ENCODE measurements at places on chromosomes 13 and 19. TPM values are rescaled to one million over a fixed set of nuclear protein-coding genes. Genes with fewer than 3 reads are reported as not detected.

GRCh38 chr13:91704398-91704797, 306.0 kb downstream of the GPC5 start:
- no peak for DNase-seq

GRCh38 chr13:111886217-111886945, 180.6 kb upstream of the SOX1 start:
- no peak for DNase-seq

The CEACAM21 gene
- 75.5 TPM for total RNA-seq

The CD33 gene
- 7.7 TPM for total RNA-seq

- DNase-seq: no peak
These were observed 50.7 kb upstream of the SERP2 start for GRCh38 chr13:44322928-44323327.

DNA sequence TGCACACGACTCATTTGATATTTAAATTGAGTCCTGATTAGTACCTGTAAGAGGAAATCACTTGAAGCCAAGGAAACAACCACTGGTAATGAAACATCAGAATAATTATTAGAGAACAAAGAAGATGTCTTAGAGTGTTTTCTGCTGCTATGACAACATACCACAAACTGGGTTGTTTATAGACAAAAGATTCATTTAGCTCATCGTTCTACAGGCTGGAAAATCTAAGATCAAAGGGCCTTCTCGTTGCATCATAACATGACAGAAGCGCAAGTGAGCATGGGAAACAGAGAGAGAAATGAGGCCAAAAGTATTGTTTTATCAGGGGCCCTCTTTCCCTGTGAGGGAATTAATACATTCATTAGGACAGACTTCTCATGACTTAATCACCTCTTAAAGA, 1024.0 kb upstream of the PCDH9 start:
- DNase-seq: no peak

DNA sequence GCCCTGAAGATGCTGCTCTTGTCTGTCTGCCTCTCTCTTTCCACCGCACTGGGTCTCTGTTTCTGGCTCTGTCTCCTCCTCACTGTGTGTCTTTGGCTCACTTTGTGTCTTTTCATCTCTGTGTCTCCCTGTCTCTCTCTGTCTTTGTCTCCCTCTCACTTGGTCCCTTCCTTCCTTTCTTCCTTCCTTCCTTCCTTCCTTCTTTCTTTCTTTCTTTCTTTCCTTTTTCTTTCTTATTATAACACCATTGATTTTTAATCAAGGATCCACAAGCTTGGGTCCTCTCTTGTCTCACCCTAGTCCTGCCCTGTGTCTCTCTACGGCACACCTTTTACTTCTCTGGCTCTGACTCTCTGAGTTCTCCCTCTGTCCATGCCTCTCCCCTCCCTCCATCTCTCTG, 14.3 kb downstream of the CD177 start:
- no peak for DNase-seq

The ZNF560 gene
- total RNA-seq: 0.33 TPM

DNA sequence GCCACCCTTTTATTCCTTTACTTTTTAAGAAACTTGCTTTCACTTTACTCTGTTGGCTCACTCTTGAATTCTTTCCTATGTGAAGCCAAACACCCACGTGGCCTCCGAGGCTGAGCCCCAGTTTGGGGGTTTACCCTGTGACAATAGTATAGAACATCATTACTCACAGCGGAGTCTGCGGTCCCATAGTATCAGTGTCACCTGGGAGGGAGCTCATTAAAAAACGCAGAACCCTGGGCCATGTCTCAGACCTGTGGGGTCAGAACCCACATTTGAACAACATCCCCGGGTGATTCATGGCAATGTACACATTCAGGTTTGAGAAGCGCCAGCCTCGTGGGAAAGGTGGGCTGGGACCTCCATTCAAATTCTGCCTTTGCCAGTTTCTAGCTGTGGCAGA, 36.0 kb upstream of the UBL3 start:
- DNase-seq: no peak

- DNase-seq: no peak
These were observed 137.9 kb downstream of the KATNAL1 start for GRCh38 chr13:30169442-30169841.

The SELENOV gene
- total RNA-seq: not detected

The F2RL3 gene
- total RNA-seq: 0.17 TPM

The CIRBP gene
- total RNA-seq: 327 TPM

The SOX1 gene
- not detected for total RNA-seq

The ADM5 gene
- 4.3 TPM for total RNA-seq

GRCh38 chr19:19306191-19306590, 14.1 kb downstream of the SUGP1 start:
- DNase-seq: no peak

DNA sequence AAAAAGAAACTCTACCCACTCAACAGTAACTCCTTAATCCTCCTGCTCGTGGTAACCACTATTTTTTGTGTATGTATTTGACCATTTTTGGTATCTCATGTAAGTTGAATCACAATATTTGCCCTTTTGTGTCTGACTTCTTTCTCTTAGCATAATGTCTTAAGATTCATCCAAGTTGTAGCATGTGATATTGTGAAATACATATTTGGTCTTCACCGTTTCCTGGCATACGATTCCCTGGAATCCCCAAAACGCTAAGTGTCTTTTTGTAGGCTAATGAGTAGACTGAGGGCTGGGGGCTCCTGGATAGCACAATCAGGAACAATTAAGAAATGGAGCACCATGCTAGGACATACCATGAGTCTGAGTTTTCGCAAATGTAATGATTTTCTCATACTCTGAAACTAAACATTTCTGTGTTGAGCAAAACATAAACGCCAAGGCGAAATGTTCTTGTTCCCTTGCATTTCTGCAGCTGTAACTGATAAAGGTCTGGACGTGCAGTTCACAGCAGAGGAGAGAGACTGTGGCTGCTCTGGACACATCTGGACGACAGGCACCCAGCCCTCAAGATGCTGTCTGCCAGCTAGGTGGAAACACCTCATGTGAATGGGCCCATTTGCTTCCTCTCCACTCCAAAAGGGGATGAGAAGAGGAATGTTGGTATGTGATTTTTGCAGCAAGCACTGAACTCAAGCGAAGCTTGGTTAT, 38.4 kb downstream of the BRD4 start:
- no peak for DNase-seq

All from activated naive CD8-positive, alpha-beta T cell treated with anti-CD3 and anti-CD28 coated beads, Interleukin-2, amount 10 ng/mL, durations not matched to agents 7 days and 5 days (primary cell).